Stimulated activated CD4-positive, alpha-beta T cell treated with anti-CD3 and anti-CD28 coated beads, TNF-alpha, amount 100 ng/mL, for 48 hours (primary cell): ENCODE measurements at places on chromosomes 12 and 14.

- DNase-seq, result no peak
These were observed 59.3 kb upstream of the FKBP4 start for GRCh38 chr12:2735432-2735831.

GRCh38 chr14:36738269-36738668 is 76.6 kb downstream of the PAX9 start:
- no peak for DNase-seq

GRCh38 chr12:105677672-105678071 is 347.2 kb downstream of the C12orf75 start:
- DNase-seq, result no peak

GRCh38 chr12:70733385-70733784 is 96.2 kb upstream of the PTPRB start:
- DNase-seq, result no peak

DNA sequence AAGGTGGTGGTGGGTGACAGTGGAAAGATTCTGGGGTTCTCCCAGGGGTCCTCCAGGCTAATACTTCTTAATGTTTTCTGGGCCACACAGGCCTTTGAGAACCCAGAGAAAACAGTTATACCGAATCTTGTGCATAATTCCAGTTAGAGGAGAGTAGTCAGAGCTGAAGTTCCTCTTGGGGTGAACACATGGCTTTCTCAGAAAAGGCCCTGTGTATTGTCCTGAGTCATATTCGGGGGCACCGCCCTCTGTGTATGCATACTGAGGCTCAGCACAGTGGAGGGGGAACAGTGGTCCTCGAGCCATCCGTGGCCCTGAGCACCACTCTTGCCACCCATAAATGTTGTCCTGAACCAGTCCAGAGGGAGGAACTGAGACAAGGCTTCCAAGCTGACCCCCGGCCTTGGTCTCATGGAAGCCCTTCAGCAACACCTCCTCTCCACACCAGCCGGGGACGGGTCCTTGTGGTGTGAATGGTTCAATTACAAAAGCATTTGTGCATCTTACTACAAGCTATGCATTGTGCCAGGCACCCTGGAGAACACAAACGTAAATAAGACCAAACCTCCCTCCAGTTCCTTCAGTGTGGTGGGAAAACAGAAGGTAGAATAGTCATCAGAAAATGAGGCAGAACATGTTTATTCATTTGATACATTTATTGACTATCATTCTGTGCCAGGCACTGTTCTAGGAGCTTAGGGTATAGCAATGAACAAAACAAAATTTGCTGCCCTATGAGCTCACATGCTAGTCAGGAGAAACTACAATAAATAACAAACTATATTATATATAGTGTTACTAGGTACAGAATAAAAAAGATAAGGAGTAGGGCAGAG is 9.9 kb downstream of the DHRS2 start:
- no peak for DNase-seq

GRCh38 chr14:38616959-38617358 is 361.1 kb upstream of the CLEC14A start:
- no peak for DNase-seq

DNA sequence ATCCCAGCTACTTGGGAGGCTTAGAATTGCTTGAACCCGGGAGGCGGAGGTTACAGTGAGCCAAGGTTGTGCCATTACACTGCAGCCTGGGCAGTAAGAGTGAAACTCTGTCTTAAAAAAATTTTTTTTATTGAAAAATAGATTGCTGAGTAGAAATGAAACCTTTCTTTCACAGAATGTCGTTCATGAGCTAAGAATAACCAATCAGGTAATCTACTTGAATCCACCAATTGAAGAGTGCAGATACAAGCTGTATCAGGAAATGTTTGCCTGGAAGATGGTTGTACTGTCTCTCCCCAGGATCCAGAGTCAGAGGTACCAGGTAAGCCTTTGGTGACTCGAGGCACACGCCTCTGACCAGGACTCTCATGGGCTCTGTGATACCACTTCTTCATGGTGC is 27.0 kb downstream of the DYNC1H1 start:
- DNase-seq, result no peak

DNA sequence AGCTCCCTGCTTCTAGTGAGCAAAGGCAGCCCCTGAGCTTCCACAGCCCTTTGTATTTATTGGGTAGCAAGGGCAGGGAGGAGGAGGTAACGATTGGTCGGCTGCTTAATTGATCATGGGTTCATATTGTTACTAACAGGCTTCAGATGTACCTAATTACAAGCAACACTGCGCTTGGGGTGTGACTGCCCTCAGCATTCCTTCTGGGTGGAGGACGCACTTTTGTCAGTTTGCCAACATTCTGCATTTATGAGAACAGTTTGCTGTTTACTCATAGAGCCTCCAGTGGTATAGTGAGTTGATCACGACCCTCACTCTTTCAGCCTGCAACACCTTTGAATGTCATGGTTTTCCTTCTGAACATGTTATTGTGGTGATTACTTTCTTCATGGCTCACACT is 9.6 kb downstream of the TSHR start:
- DNase-seq, result no peak

- no peak for DNase-seq
These were observed 230.9 kb downstream of the BTG1 start for GRCh38 chr12:91914701-91915100.

DNA sequence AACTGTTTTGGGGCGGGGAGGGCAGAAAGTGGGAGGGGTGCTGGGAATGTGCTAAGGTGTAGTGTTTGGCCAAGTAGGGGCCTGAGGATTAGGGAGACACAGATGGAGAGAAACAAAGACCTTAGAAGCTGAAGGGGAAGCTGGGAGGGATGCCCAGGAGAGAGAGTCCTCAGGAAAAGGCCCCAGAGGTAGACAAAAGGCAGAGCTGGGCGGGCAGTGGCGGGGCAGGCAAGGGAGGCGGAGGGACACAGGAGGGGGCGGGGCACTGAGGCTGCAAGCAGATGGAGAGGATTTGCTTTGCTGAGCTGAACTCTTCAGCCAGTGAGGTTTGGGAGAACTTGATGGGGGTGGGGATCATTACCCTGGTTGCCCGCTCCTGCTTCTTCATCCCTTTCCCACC is 2.8 kb downstream of the PTMS start:
- no peak for DNase-seq

GRCh38 chr14:49310298-49310697 is 275.9 kb downstream of the RPS29 start:
- no peak for DNase-seq

- no peak for DNase-seq
These were observed 85.8 kb downstream of the ATP23 start for GRCh38 chr12:58026897-58027891.
